ENCODE measurements at places on chromosomes 6 and 20. TPM values are rescaled to one million over a fixed set of nuclear protein-coding genes. Genes with fewer than 3 reads are reported as not detected.

GRCh38 chr20:8153281-8153908 lies 21.3 kb downstream of the PLCB1 start:
- peak; percentile 50 for DNase-seq

GRCh38 chr6:131471331-131471730 lies 101.7 kb upstream of the ARG1 start:
- DNase-seq, result no peak

The TRPC4AP gene
- total RNA-seq, result 44.9 TPM

The CGA gene
- total RNA-seq, result not detected
